ENCODE measurements at places on chromosomes 1 and 21. TPM values are rescaled to one million over a fixed set of nuclear protein-coding genes. Genes with fewer than 3 reads are reported as not detected.

Gene IGSF3
- 122 TPM for total RNA-seq

Gene MYOM3
- total RNA-seq = not detected

Gene GREM2
- total RNA-seq = 5.0 TPM

Gene KRTAP20-2
- total RNA-seq = not detected

Gene KCNK2
- 66.0 TPM for total RNA-seq
